ENCODE measurements at places on chromosomes 3 and 15. TPM values are rescaled to one million over a fixed set of nuclear protein-coding genes. Genes with fewer than 3 reads are reported as not detected.

MAGI1 gene
- total RNA-seq, result 7.5 TPM

AGTR1 gene
- total RNA-seq, result not detected

SNTN gene
- total RNA-seq, result not detected

DCBLD2 gene
- 88.0 TPM for total RNA-seq

HHATL gene
- not detected for total RNA-seq

APPL1 gene
- 49.0 TPM for total RNA-seq

LRRC2 gene
- under 0.01 TPM for total RNA-seq

MYO9A gene
- total RNA-seq, result 38.6 TPM

SRP14 gene
- total RNA-seq, result 101 TPM

SLC28A2 gene
- total RNA-seq, result not detected

FETUB gene
- total RNA-seq, result not detected

REC114 gene
- total RNA-seq, result not detected
